ENCODE measurements at places on chromosomes 7 and 10.

DNA sequence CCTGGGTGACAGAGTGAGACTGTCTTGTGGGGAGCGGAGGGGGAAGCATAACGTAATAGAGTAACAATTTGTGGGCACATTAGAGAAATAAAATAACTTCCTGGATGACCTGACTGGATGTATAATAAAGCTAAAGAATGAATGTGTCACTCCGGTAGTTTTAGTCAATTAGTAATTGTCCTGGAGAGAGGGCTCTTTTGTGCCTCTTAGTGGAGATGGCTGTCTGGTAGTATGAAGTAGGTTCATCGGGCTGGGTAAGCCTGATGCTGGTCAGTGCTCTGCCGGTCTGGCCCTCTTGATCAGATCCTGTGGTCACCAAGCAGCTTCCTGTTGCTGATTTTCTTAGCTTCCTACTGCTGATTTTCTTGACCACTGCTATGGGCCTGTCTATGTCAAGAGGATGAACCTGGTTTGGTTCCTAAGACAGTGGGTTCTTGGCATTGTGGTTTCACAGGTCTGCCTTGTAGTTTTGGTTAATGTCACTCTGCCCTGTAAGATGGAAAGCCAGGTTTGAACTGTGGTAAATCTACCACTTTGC is 34.1 kb downstream of the ZRANB1 start:
- no peak for DNase-seq

GRCh38 chr7:117385363-117386109 is 41.8 kb downstream of the ASZ1 start:
- no peak for DNase-seq

GRCh38 chr7:73948287-73948686 is 79.7 kb upstream of the ELN start:
- DNase-seq = no peak

- DNase-seq = no peak
Observed at GRCh38 chr7:18317941-18318340, 177.6 kb upstream of the HDAC9 start.

GRCh38 chr10:3136336-3136735 is 36.2 kb downstream of the PITRM1 start:
- no peak for DNase-seq

- DNase-seq = no peak
Observed at GRCh38 chr10:119215371-119215770, 8.0 kb downstream of the GRK5 start.

DNA sequence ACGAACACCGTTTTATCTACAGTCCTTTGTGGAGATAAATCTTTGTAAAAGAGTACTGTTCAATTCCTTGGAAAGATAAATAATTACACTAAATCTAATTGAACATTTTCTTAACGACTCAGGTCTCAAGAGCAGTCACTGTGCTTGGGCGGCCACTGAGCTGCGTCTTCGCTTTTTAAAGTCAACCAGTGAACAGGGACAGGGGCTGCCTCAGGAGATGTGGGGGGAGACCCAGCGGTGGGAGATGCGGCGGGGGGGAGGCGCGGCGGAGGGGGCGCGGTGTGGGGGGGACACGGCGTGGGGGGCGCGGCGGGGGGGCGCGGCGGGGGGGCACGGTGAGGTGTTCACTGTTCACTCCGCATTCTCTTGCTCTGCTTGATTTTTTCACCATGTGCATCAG is 39.8 kb downstream of the CAMK2B start:
- DNase-seq = no peak

GRCh38 chr10:51244748-51245490 is 170.6 kb downstream of the PRKG1 start:
- peak; percentile 56 for DNase-seq

GRCh38 chr7:75639071-75639885 is 99.5 kb downstream of the HIP1 start:
- peak; percentile 86 for DNase-seq

DNA sequence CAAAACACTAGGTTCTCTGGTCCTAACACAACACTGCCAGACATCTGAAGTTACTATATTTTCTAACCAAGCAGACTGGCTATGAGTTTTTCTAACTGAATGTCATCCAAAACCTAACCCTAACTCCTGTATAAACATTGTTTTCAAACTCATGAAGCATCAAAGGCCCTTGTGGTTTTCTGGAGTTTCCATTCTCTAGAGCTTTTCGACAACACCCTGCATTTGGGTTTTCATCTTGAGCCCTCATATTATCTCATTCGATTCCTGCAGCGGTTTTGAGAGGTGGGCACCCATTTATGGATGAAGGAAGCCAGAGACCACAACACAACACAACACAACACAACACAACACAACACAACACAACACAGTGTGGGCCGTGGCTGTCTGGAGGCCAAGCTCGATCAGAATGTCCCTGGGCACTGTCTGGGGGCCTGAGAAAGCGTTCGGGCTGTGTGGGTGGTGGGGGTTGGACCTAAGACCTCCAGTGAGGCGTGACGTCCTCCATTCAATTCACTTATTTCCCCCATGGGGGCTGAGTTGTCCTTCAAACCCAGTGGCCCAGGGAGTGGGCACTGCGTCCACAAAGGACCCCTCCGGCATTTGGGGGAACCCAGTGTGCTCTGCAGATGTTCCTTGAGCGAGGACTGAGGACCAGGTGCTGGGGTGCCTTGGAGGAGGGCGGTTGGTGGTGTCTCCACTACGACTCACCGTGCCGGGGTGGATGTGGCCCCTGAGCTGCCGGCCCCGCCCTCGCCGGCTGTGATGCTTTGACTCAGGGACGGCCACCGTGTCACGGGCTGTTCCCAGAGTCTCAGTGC is 490.4 kb downstream of the DNAJB6 start:
- DNase-seq = no peak

- DNase-seq = no peak
Observed at GRCh38 chr7:29647020-29647654, 83.5 kb downstream of the PRR15 start.

GRCh38 chr7:29612596-29612995 is 49.0 kb downstream of the PRR15 start:
- DNase-seq = no peak

GRCh38 chr10:108454793-108455192 is 1290.3 kb upstream of the SORCS1 start:
- DNase-seq = no peak

- no peak for DNase-seq
Observed at GRCh38 chr10:42638821-42639270, 476 bp upstream of the ZNF33B start.

- no peak for DNase-seq
Observed at GRCh38 chr10:36538953-36539586, 586.3 kb upstream of the ANKRD30A start.

DNA sequence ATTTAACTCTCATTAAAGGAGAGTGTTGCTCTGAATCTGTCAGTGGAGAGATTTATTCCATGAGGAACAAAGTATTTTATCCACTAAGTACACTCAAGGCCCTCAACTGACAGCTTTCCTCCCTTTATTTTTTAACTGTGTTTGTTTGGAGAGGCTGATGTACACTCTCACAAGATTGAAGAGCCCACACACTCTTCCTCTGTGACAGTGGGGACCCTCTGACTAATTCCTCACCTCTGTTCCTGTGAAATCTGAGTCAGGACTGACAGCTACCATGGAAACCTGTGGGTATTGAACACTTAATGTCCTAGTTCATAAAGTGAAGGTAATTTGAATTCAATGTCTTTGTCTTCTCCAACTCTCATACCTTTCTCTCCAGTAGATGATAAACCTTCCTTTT is 189.8 kb upstream of the PITRM1 start:
- no peak for DNase-seq

- DNase-seq = no peak
Observed at GRCh38 chr7:84226759-84227158, 32.2 kb upstream of the SEMA3A start.

- DNase-seq = no peak
Observed at GRCh38 chr7:16688249-16688648, 42.3 kb downstream of the BZW2 start.

DNA sequence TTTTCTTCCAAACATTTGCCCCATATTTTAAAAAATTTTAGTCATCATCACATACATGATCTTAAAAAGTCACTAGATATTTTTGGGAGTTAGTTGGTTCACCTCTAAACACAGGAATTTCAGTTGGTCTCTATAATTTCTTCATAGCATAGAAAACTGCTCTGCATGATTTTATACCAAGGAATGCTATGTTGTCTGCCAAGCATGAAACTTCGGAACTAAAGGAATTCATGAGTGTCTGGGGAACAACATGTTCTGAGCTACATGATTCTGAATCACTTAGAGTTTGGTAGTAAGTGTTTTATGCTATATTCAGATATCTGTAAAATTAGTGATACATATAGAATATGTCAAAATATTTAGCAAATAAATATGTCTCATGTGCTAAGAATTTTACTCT is 957.8 kb downstream of the GATA3 start:
- no peak for DNase-seq

- DNase-seq = no peak
Observed at GRCh38 chr10:112663234-112664125, 216.5 kb downstream of the VTI1A start.

DNA sequence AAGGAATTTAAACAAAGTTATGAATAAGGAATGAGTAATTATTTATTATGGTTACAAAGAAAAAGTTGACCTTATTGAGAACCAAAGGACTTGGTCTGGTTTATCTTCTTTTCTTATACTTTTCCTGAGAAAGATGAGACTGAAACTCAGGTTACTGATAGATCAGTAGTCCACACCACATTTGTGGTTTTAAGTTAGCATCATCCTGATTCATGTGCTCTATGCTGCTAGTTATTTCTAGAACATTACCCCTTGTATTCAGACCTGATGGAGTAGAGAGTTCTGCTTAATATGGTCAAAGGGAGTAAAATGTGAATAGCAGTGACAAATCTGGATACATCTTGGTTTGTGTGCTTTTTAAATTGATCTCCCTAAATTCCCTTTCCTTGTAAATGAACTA is 63.8 kb downstream of the FOXP2 start:
- DNase-seq = no peak

- no peak for DNase-seq
Observed at GRCh38 chr7:93530701-93531100, 43.8 kb downstream of the CALCR start.

GRCh38 chr7:55078465-55079372 is 59.9 kb downstream of the EGFR start:
- no peak for DNase-seq

DNA sequence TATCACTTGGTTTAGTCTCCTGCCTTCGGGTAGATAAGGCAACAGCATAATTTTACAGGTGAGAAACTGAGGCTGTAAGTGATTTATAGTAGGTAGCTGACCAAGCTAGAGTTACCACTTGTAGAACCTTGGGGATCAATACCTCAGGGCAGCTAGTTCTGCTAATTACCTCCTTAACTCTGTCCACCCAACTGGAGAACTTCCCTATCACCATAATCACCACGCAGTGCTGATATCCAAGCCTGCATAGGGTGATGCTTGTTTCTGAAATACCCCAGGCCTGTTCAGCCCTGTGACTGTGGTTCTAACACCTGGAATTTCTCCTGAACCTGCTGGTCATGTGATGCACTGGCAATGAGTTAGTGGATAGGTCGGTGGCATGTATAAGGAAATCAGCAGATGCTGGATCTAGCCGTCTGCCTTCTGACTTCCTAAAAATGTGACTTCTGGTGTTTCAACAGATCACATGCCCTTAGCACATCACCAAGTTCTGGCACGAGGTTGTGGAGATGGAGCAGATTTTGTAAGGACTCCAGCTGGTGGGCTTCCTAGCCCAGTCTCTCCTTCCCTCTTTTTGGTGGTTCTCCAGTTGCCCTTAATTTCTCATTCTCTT is 15.3 kb downstream of the PLAU start:
- no peak for DNase-seq

DNA sequence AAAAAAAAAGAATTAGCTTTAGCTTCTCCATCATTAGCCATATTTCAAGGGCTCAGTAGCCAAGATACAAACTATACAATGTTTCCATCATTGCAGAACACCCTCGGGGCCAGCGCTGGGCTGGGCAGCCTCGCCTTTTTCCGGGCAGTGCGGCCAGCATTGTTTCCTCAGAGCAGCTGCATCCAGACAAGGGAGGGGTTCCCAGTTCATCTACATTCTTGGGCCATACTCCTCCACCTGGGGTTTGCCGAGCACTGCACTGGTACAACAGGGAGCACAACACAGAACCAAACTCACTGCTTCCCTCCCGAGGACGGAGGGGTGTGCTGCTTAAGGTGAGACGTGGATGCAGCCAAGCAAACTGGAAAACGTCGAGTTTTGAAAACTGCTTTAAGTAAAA is 2.4 kb upstream of the PKD1L1 start:
- no peak for DNase-seq

- DNase-seq = no peak
Observed at GRCh38 chr10:12742771-12743170, 258.7 kb downstream of the CCDC3 start.

DNA sequence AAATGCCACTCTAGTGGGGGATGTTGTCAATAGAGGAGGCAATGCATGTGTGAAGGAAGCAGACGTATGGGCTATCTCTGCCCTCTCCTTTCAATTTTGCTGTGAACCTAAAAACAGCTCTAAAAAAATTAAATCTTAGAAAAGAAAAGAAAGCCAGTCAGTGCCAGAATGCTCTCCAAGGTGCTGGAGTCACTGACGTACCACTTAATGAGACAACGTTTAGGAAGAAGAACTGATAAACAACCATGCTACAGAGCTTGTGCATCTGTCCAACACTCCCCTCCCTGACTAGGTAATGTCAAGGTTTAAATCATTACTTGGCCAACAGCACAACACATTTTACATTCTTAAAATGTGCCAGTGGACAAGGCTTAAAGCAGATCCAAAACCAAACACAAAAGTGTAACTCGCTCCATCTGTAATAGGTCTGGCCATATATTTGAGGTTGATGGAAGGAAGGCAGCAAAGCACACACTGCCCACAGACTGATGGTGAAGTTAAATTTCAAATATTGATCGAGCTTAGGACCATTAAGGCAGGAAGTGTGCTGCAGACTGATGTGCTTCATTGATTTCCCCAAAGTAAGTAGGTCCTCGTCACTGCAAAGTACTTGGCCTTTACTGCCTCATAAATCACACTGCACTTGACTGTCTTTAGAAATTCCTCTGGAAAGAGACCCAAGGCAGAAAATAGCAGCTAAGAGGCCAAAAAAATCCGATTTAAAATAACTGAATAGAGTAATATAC is 15.5 kb downstream of the ARMH3 start:
- no peak for DNase-seq

DNA sequence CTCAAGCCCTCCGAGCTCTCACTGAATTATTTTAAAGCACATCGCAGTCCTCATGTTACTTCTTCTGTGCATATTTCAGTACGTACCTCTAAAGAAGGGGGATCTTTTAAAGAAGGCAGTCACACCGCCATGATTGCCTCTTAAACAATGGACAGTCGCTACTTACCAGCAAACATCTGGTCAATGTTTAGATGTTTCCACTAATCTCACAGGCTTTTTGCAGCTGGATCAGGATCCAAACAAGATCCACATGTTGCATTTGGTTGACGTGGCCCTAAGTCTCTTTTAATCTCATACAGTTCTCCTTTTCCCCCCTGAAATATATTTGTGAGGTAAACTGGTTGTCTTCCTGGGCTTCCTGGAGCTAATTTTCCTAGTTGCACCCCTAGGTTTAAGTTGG is 50.0 kb downstream of the PRF1 start:
- no peak for DNase-seq

Measured in neuronal stem cell (in vitro differentiated cells).